Epithelial cell of prostate (primary cell): ENCODE measurements at places on chromosomes 13 and 19.

DNA sequence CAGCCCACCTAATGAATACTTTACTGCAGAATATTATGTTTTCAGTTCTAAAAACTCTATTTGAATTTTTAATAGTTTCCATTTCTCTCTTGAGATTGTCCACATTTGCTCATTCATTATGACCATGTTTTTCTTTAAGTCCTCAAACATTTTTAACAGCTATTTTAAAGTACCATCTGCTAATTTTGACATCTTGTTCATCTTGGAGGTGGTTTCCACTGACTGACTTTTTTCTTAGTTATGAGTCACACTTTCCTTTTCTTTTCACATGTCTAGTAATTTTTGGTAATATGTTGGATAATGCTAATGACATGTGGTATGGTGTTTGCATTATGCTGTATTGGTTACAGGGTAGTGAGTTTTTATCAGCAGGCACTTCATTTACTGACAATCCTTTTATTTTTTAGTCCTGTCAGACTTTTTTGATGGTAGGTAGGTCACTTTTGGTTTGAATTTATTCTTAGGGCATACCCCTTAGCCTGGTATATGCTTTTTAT is 15.4 kb upstream of the ESD start:
- DNase-seq: no peak

- DNase-seq: no peak
Measured at GRCh38 chr13:25432691-25433090, 60.9 kb downstream of the ATP8A2 start.

GRCh38 chr19:40632311-40633036 is 31.3 kb downstream of the LTBP4 start:
- DNase-seq: no peak

GRCh38 chr19:29860492-29860891 is 48.7 kb downstream of the CCNE1 start:
- DNase-seq: no peak

DNA sequence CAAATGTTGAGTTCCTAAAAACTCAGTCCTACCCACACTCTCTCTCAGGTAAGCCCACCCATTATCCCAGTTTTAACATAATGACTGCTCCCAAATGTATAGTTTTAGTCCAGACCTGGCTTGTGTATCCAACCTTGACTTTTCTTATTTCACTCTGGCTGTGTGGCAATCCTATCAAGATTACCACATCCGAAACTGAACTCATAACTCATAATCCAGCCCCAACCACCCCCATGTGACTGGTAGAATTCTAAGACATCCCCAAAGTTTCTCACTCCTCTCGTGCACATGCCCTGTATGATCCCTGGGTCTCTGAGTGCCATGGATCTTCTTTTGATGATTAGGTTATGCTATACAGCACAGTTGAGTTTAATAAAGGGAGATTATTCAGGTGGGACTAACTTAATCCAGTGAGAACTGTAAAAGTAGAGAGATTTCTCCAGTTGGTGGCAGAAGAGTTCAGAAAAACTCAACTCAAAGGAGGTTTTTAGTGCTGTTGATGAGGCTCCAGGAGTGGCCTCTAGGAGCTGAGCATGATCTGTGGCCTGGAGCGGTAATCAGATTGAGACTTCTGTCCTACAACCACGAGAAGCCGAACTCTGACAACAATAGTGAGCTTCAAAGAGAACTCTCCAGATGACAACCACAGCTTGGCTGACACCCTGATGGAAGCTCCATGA is 413.4 kb downstream of the ZNF536 start:
- no peak for DNase-seq

DNA sequence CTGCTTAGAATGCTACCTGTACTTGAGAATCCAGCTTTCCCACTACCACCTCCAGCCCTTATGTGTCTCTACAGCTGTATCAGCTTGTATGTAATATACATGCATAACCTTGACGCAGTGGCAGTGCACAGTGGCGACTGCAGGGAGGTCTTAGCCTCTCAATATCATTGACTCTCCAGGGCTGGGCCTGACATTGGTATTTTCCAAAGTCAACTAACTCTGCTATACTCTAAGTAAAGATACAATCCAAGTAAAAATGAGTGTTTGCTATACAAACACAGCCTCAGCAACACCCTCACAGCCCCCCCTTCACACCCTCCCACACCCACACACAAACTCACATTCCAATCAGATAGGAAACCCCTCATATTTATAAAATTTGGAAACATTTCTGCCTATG is 6.7 kb upstream of the UBL3 start:
- DNase-seq: no peak

DNA sequence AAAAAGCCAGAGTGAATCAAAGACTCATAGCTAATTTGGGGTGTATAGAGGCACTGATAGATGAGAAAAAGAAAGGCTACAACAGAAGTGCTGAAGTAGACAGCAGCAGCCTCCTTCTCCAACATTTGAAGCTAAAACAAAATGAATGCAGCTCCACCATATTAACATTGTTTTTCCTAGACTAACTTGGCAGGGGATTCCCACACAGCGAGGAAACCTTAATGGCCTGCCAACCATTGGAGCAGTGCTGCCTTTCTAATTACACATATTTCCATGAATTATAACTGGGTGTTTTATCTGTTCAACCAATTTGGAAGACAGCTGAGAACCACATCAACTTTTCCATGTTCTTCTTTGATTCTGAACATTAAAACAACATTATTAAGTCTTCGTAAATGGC is 478.6 kb downstream of the LIG4 start:
- no peak for DNase-seq

GRCh38 chr13:96033220-96034015 is 19.8 kb downstream of the UGGT2 start:
- DNase-seq: no peak

GRCh38 chr19:57900311-57900710 is 11.5 kb upstream of the ZNF814 start:
- no peak for DNase-seq

- DNase-seq: no peak
Measured at GRCh38 chr13:83100237-83100636, 782.0 kb downstream of the SLITRK1 start.

DNA sequence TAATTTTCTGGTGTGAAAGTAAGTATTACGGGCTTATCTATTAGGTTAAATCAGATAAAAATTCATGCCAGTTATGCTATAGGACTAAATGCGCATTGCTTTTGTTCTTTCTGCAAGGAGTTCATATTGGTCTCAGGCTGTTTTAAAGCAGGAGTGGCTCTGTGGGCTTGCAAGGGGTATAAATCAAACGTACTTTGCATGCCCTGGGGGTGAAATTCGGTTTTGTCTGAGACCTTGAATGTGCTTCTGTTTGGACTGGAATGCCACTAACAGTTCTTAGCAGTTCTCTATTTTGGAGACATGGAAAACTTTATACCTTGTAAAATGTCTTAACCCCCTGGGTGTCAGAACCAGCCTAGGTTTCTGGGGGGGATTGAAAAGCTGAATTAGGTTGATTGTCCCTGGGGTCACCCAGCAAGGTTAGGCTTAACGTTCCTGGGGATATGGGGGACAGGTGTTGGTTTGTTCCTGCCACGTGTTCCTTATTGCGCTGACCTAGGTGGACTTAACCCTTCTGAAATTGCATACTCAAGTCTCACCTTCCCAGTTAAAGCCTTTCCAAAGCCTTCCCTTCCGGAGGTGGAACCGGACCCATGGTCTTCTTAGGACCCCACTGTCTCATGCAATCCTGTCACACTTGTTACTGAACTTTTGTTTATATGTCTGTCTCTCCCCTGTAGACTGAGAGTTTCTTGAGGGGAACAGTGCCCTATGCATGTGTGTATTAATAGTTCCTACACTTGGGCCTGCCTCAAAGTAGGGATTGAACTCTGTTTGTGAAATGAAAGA is 182.2 kb downstream of the LMO7 start:
- DNase-seq: no peak

GRCh38 chr19:31804668-31805067 is 455.4 kb upstream of the TSHZ3 start:
- no peak for DNase-seq

GRCh38 chr19:2511991-2512390 is 36.1 kb downstream of the GADD45B start:
- DNase-seq: no peak

- no peak for DNase-seq
Measured at GRCh38 chr19:38055010-38055409, 148.0 kb downstream of the SIPA1L3 start.

DNA sequence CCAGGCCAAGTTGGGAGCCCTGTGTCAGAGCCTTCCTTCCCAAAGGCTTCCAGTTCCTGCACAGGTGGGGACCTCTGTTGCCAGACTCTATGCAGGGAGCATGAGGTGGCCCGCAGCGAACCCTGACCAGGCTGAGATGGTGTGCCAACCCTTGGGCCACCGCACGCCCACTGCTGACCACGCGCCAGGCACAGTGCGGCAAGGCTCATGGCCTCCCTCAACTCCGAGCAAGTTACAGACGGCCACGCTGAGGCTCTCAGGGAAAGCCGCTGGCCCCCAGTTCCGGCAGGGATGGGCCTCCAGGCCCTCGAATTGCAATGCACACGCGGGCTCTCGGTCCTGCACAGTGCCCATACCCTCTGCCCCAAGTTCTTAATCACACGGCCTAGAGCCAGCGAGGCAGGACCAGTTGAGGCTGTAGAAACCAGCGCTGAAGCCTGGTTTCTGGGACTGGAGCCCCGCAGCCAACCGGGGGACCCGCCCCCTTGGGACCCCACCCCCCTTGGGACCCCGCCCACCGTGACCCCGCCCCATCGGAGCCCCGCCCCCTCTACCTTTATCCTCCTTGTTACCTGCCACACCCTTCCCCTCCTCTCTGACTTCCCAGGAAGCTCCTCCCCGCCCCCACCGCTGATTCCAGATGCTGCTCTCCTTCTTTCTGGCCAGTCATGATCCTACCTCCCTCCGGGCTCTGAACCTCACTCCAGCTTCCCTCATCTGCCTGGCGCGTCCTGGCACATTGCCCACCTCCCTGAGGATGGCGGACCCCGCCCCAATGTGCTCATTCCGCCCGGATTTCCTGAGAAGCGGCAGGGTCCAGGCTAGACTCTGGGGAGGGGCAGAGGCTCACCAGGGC is 6.0 kb downstream of the PEX11G start:
- no peak for DNase-seq

DNA sequence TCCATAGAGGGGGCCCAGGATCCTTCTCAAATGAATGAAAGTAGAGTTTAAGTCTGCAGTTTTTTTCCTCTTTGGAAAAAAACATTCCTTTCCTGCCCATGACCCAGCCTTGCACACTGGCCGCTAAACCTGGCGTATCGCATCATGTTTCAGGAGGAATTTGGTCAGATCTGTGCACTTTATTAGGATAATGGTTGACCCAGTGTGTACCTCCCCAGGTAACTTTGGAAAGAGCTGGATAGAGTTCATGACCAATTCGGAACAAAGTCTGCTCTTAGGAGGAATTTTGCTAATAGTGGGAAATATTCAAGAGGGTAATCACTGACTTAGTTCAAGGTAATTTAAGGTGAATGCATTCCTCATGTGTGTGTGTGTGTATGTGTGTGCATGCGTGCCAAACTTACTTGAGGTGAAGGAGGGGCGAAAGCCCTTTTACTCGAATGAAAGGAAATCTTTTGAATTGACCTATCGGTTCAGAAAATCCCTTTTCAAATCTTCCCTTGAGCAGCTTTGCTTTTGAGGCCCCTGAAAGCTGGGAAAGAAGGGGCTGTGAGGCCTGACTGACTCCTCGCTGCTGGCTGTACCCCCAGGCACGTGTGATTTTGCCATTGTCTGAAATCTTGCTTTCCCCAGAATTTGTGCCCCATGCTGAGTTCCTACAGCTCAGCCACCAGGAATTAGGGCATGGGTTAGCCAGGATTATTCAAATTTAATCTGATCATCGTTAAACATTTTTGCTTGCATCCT is 46.3 kb downstream of the SIPA1L3 start:
- no peak for DNase-seq

DNA sequence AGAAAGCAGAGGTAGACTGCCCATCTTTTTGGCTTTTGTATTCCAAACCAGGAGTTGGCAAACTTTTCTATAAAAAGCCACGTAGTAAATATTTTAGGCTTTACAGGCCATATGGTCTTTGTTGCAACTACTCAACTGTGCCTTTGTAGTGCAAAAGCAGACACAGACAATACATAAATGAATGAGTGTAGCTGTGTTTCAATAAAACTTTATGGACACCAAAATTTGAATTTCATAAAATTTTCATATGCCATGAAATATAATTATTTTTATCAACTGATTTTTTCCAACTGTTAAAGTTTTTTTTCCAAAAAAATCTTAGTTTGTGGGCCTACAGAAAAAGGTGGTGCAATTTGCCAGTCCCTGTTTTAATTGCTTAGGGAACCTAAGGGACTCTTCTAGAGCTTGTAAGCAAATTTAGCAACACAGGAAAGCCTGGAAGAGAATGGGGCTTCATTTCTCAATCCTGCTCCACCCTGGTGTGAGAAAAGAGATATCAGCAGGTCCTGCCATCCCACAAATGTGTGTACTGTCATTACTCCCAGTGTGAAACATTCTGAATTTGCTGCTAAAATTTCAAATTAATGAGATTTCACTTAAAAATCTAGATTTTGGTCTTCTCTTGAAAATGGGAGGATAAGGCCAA is 194.2 kb downstream of the RGCC start:
- DNase-seq: no peak

DNA sequence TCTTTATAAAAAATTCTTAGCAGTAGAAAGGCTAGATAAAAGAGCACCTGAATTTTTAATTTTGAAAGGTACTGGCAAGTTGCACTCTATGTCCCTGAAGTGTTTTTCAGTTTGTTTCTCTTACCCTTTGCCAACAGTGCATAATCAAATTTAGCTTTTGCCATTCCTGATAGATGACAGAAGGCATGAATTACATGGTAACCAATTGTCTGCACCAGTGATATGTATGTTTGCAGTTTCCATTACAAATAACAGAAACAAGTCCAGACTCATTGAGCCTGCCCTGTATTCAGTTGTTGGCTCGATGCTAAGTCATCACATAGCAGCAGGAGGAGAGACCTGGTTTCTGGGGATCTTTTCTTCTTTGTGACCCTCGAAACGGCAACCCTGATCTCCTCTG is 309.8 kb downstream of the DNAJC15 start:
- peak; percentile 45 for DNase-seq
